ENCODE measurements at places on chromosomes 5 and 9. TPM values are rescaled to one million over a fixed set of nuclear protein-coding genes. Genes with fewer than 3 reads are reported as not detected.

DNA sequence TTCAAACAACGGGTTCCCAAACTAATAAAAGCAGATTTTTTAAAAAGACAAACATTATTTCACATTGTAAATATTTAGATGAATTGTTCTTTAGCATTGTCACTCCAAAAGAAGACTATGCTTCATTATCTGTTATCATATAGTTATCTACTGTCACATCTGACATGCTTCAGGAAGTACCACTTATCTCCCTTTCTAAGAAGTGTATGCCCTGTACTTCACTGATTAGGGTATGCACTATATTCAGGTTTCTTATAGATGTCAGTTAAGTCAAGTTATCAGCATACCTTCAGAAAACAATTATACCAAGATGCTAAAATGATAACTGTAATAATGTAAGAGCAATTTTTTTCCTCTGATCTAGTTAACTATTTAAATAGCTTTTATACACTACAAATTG is 40.4 kb downstream of the LMBRD2 start:
- DNase-seq, result no peak

- DNase-seq, result no peak
These were observed 3.7 kb upstream of the PJA2 start for GRCh38 chr5:109413458-109413857.

DNA sequence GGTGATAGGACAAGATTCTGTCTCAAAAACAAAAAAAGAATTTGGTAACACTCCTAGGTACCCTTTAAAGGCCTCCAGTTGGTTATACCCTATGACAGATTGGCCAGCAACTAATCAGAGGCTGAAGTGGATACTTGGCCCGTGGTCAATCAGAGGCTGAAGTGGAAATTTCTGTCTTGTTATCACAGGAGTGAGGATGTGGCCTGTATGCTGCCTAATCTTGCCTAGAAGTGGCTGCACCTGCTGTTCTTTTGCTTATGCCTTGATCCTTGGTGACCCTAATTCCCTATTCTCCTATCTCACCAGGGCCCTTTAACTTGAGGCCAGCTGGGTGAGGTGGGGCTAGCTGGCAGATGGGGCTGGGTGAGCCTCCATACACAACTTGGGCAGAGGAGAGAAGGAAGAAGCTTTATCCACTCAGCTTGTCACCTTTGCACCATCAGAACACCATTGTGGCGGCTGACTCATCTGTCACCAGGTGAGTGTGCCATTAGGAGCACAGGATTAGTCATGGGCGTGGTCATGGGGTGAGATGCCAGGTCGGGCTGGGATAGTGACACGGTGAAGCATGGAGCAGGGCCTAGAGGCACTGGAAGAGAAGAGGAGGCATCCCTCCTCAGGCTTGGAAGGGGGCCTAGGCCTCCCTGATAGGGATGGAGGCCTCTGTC is 41.5 kb downstream of the SAR1B start:
- no peak for DNase-seq

- DNase-seq, result no peak
These were observed 2.4 kb upstream of the EXOC3 start for GRCh38 chr5:440401-441201.

DNA sequence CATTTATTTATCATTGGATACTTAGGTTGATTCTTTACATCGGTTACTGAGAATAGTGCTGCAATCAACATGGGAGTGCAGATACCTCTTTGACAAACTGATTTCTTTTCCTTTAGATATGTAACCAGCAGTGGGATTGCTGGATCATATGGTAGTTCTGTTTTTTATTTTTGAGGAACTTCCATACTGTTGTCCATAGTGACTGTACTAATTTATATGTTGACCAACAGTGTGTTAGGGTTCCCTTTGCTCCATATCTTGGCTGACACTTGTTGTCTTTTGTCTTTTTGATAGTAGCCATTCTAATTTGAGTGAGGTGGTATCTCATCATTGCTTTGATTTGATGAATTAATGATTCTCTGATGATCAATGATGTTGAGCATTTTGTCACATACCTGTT is 137.3 kb upstream of the PITX1 start:
- no peak for DNase-seq

DNA sequence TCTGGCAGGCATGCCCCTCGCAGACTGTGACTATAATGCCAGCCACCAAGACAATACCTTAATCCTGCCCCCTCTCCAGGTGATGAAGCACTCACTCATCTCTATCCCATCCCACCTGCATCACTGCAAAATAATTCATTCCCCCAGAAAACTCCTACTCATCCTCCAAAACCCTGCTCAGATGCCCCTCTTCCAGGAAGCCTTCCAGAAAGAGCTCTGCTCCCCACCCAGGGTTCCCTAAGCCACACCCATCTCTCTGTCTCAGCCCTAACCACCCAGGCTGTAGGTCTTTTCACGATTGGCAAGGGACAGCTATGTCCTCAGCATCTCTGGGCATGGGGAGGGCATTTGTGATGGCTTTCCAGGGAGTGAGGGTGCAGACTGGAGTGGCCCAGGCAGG is 17.2 kb downstream of the NR5A1 start:
- no peak for DNase-seq

GRCh38 chr9:33466565-33467495 is 6.9 kb downstream of the NOL6 start:
- no peak for DNase-seq

DNA sequence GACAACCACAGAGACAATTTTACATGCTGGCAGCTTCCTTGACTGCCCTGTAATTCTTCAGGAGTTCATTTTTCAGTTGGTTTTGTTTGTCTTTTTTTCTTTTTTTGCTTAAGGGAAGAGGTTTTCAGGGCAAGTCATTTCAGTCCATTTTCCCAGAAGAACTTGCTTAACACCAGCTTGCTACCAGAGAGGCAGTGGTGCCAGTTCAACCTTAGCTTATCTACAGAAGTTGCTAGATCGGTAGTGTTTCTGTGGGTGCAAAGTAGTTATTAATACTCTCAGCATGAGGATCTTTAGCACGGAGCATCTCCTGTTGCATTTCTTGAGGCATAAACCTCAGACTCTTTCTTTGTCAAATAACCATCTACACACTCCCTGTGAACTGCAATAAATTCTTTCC is 1.1 kb downstream of the SPEF2 start:
- DNase-seq, result no peak

- DNase-seq, result no peak
These were observed 10.7 kb upstream of the FAM193B start for GRCh38 chr5:177565046-177565445.

The SNAPC4 gene
- total RNA-seq, result 4.4 TPM

The MORN5 gene
- 8.4 TPM for total RNA-seq

The HTR4 gene
- total RNA-seq, result 0.26 TPM

The LECT2 gene
- not detected for total RNA-seq

The UBQLN1 gene
- 132 TPM for total RNA-seq

The PCDHGA3 gene
- 4.6 TPM for total RNA-seq

The MLANA gene
- total RNA-seq, result not detected
